ENCODE measurements at places on chromosomes 6 and 20. TPM values are rescaled to one million over a fixed set of nuclear protein-coding genes. Genes with fewer than 3 reads are reported as not detected.

RSPH4A gene
- 0.19 TPM for total RNA-seq

PAK5 gene
- total RNA-seq = not detected

ZBTB12 gene
- 3.7 TPM for total RNA-seq

PHACTR1 gene
- 1.2 TPM for total RNA-seq

ANGPT4 gene
- total RNA-seq = not detected

PRIM2 gene
- total RNA-seq = 22.3 TPM

SLC32A1 gene
- not detected for total RNA-seq

HLA-DRB1 gene
- total RNA-seq = 0.13 TPM

HLA-DPA1 gene
- 2.8 TPM for total RNA-seq

PSORS1C2 gene
- total RNA-seq = not detected

LAMA2 gene
- 109 TPM for total RNA-seq

GGTLC1 gene
- not detected for total RNA-seq

TXLNB gene
- 0.13 TPM for total RNA-seq

VSX1 gene
- total RNA-seq = not detected

MEP1A gene
- not detected for total RNA-seq

RIMS4 gene
- total RNA-seq = not detected

ENTPD6 gene
- total RNA-seq = 55.5 TPM

DUSP15 gene
- 2.5 TPM for total RNA-seq

IL17F gene
- total RNA-seq = not detected
